ENCODE measurements at places on chromosomes 2 and 18.
A peak's percentile ranks its signal among the peaks of the same experiment; 100 is the strongest.

DNA sequence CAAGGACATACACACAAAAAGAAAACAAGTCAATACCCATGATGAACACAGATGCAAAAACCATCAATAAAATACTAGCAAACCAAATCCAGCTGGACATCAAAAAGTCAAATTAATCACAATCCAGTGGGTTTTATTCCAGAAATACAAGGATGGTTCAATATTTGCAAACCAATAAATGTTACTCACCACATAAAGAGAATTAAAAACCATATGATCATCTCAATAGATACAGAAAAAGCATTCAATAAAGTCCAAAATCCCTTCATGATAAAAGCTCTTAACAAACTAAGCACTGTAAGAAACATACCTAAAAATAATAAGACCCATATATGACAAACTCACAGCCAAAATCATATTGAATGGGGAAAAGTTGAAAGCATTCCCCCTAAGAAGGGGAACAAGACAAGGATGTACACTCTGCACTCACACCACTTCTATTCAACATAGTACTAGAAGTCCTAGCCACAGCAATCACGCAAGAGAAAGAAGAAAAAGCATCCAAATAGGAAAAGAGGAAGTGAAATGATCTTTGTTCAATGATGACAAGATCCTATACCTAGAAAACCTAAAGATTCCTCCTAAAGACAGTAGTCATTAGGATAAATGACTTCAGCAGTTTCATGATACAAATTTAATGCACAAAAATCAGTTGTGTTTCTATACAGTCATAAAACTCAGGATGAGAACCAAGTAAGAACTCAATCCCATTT lies 62.6 kb downstream of the TRAPPC8 start:
- DNase-seq: no peak

- DNase-seq: no peak
Observed at GRCh38 chr18:26993568-26993967, 128.1 kb upstream of the AQP4 start.

- DNase-seq: no peak
Observed at GRCh38 chr2:14872779-14873325, 240.3 kb downstream of the LRATD1 start.

GRCh38 chr2:77207331-77207730 lies 314.8 kb downstream of the LRRTM4 start:
- no peak for DNase-seq

DNA sequence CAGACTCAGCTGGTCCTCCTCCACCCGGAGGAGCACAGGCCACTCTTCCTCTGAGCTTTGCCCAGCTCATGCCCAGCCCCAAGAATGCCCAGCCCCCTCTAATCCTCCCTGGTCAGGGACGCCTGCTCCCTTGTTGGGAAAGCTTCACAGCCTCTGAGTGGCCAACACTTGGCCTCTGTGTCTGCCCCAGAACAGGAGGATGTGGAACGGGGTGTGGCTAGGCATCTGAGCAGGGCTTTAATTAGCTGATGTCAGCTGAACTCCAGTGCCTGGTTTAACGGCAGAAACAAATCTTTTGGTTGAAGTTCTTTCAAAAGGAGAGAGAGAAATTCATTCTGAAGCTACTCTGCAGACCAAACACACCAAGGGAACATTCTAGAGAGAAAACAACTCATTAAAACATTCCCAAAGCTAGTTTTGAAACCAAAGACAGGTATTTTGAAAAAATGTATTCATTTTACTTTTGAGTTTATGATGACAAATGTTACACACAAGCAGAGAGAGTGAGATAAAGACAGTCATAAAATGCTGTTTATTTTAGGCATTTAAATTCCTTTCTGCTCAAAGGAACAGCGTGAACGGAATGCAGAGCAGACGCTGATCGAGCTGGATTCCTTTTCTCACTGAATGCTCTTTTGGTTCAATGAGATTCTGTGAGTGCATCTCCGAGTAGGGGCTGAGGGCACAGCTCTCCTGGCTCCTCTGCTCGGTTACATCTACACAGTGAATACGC lies 63.8 kb downstream of the RTP5 start:
- DNase-seq: peak; percentile 13

GRCh38 chr2:188767176-188767575 lies 207.0 kb upstream of the COL3A1 start:
- no peak for DNase-seq
